ENCODE measurements at places on chromosomes 2 and 18.

DNA sequence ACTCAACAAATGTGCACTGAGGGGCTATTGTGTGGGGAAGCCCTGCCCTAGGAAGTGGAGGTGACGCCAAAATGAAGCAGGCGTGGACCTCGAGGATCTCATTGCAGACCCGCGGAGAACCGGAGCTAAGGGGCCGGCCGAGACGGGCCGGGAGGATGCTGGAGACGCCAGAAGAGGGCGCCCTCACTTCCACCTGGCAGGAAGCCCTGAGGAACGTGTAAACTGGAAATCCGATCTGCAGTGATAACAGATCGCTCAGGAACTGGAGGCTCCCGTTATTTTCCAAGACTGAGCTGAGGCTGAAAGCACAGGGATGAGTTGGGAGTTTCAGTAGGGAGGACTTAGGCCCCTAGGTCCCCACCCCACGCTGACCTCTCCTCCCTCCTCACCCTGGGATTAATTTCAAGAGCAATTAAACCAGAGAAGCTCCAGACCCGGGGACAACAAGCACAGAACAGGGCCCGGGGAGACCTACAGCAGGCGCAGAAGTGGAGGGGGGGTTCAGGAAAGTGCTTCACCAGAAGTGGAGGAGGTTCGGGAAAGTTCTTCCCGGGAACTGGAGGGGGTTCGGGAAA is 7.7 kb upstream of the COL6A3 start:
- peak; percentile 65 for DNase-seq

DNA sequence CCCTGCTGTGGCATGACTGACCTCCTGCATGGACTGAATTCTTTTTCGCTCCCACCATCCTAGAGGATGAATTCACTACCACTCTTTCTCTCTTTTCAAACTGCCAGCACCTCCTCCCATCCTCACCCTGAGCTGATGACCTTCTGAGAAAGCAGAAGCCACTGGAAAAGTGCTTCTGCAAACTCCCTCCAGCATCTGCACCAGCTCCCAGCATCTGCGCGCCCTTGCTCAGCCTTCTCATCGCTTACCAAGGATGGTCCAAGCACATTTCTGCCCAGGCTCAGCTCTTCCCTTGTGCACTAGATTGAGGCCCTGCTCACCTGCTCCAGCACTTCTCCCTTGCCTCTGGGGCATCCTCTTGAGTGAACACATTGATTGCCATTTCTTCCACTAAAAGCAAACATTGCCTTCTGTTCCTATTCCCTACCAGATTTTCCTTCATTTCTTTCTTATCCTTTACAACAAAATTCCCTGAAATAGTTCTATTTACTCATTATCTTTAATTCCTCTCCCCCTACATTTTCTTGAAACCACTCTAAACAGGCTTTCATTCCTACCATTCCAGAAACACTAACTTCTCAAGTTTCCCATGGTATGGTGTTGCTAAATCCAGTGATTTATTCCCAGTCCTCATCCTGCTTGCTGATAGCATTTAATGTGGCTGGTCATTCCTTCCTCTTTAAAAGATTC is 42.7 kb upstream of the IL1RL1 start:
- no peak for DNase-seq

DNA sequence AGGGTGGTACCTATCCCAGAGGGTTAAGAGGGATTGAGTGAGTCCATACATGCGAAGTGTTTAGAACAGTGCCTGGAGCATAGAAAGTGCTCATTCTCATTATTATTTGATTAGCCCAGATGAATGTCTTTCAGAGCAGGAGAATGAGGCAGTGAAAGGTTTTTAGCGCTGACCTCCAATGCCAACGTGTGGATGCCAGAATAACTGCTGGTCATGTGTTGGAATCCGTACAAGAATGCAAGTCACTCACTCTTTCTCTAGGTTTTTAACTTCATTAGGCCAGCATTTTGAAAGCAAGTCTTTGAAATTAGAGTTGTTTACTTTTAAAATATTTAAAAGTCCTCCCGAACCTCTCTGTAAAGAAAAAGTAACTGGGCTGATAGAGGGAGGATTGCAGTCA is 374.2 kb downstream of the EN1 start:
- DNase-seq: no peak

DNA sequence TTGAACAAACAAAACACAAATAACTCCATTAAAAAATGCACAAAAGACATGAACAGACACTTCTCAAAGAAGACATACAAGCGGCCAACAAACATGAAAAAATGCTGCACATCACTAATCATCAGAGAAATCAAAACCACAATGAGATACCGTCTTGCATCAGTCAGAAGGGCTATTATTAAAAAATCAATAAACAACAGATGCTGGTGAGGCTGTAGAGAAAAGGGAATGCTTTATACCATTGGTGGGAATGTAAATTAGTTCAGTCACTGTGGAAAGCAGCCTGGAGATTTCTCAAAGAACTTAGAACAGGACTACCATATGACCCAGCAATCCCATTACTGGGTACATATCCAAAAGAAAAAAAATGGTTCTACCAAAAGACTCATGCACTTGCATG is 37.8 kb downstream of the GPR155 start:
- no peak for DNase-seq

GRCh38 chr2:199997296-199997695 is 41.9 kb downstream of the MAIP1 start:
- DNase-seq: no peak

- DNase-seq: no peak
These were observed 97.1 kb downstream of the DPP4 start for GRCh38 chr2:161976917-161977316.

Measured in T-helper 1 cell (primary cell).